Cardiac fibroblast (primary cell): ENCODE measurements at places on chromosomes 7 and 10.

- no peak for DNase-seq
These were observed 174.4 kb upstream of the PCLO start for GRCh38 chr7:83337050-83337449.

DNA sequence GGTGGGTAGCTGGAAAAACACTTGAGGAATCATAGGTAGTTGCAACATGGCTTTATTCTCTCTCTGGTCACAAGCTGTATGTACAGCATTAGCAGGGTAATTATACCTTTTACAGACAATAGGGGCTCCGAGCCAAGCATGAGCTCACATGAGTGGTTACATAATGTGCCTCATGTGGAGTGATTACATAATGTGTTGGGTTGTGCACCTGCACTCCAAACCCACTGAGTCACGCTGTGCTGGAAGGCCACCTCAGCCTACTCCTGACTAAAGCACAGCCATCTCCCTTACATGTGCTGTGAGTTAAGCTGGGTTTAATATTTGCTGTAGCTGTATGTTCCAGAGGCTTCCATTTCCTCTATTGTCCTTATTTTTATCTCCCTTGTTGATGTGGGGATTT, 348.7 kb upstream of the SEMA3C start:
- peak; percentile 36 for DNase-seq

DNA sequence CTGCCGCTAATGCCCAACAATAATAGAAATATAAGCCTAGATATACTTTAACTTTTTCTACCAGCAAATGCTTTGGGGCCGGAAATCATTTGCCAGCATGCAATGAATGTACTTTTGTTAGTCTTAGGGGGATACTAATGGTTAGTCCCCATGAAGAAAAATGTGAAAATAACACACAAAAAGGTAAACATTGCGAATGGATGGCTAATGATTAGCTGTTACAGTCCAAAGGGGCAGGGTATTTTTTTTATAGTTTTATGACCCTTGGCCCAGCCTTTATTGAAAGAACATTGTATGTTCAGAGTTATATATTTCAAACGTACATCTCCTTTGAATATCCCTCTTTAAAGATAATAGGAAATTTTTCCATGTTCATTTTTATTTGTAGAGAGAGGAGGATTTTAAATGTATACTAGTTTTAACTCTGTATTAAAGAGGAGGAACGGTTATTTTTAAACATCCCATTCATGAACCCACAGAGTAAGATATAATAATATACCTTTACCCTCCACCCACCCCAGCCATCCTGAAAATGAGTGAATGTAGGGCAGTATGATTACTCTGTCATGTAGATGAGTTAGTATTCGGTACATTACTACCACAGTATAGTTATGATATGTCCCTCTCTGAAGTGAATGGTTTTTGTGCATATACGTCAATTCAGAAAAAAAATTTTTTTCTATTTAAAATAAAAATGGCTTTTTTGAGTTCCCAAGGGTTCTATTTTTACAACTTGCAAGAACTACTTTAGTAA, 63.6 kb downstream of the ARID5B start:
- DNase-seq = no peak

GRCh38 chr7:79984210-79984609, 150.4 kb upstream of the GNAI1 start:
- DNase-seq = peak; percentile 80

- DNase-seq = no peak
These were observed 50.8 kb downstream of the FAM53B start for GRCh38 chr10:124693396-124693795.

DNA sequence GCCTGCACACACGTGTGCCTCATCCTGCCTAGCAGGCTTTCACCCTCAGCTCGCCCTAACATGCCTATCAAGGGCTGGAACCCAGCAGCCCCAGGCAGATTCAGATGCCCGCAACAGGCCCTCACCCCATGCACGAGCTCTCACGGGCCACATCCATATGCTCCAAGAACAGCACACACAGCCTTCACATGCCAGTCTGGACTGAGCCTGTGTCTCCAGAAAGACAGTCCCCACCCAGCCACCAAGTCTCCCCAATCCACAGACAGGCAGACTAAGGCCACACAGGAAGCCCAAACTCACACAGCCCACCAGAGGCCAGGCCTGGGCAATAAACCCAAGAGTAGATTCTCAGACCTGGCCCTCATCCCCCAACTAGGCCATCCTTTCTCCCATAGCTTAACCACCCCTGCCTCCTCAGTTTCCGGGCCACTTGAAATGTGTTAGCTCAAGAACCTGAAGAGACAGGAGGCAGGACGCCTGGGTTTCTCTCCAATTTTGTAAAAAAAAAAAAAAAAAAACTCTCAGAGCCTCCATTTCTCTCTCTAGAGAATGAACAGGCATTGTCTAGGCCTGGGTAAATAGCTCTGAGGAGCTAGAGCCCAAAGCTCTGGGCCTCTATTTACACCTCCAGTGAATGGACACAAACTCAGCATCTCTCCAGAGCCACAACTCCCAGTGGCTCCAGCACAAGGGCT, 6.8 kb downstream of the LDB1 start:
- no peak for DNase-seq

GRCh38 chr7:95088536-95089215, 181.3 kb downstream of the PPP1R9A start:
- DNase-seq = no peak

DNA sequence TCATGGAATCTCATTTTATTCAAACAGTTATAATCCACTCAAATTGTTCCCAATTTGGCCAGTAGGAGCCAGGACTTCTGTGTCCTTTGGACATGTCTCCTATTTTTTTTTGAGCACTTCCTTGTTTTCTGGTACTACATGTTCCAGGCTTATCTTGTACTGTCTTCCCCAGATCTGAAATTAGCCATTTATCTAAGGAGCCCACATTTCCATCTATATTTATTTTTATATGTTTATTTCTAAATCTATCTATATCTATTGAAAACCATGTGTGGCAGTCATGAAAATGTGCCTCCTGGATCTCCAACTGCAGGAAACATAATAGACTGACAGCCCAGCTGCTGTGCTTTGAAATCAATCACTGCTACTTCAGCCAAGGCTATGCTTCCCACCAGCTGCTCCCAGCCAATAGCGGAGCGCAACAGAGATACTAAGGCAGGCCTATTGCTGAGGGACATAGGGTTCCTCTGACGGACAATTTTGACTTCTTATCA, 147.1 kb downstream of the LRRC4 start:
- DNase-seq = no peak

GRCh38 chr7:48109848-48110663, 21.0 kb downstream of the UPP1 start:
- DNase-seq = peak; percentile 40

DNA sequence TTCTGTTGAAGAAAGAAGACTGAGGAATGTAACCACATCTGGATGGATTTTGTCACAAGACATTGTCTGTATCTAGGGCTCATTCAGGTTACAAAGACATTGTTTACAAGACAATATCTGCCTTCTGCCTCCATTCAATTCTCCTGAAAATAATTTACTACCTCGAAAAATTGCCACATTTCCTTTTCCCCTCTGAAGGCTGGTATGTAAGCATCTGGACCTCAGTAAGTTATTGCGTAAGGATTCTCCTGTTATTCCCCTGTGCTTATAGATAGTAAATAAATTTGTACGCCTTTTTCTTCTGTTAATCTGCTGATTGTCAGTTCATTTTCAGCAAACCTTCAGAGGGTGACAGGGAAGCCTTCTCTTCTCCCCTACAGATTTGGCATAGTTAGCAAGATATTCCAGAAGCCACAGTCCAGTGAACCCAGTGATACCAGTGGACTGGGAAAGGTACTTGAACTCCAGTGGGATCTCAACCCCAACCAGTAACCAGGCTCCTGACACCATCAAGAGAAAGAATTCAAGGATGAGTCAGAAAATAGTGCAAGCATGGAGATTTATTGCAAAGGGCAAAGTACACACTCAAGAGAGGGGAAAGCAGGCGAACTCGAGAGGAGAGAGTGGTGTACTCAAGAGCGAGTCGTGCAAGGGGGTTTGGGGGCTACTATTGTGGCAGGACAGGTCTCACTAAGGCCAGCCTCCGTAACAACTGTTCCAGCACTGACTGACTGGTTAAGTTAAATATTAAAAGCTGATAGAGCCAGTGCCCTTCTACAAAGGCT, 706.9 kb upstream of the GHITM start:
- DNase-seq = peak; percentile 12
